H1 (cell line): ENCODE measurements at places on chromosomes 16 and 17. TPM values are rescaled to one million over a fixed set of nuclear protein-coding genes. Genes with fewer than 3 reads are reported as not detected.

- H3K27ac ChIP-seq, result no peak overlapping the region
- no peak overlapping the region for H3K4me3 ChIP-seq
- no peak for DNase-seq
These were observed 21.4 kb downstream of the ENPP7 start for GRCh38 chr17:79752175-79752574.

DNA sequence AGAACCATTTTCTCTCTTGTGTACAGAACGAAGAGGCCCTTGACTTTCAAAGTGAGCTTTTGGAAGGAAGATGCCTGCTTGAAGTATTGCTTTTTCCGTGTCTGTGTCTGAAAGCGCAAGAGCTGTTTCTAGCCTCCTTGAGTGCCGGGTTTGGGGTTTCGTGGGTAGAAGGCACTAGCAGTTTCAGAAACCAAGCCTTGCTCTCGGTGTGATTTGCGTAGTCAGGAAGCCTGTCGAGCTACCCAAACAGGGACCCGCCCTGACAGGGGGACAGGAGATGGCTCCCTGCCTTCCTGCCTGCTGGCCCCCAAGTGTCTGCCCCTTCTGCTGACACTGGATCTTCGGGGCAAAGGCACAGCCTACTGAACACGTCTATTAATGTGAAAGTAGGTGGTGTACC lies 322.0 kb downstream of the MAF start:
- no peaks in the 10 kb centered on the region for H3K27me3 ChIP-seq
- no peak overlapping the region for H3K4me3 ChIP-seq
- no peaks in the 10 kb centered on the region for H3K36me3 ChIP-seq
- H3K27ac ChIP-seq, result no peak overlapping the region
- peaks cover 3% of the 10 kb centered on the region for H3K4me1 ChIP-seq

GRCh38 chr17:78747488-78747887 lies 34.6 kb downstream of the CYTH1 start:
- H3K27ac ChIP-seq, result no peak overlapping the region
- no peaks in the 10 kb centered on the region for H3K36me3 ChIP-seq
- no peak overlapping the region for H3K4me3 ChIP-seq
- no peak for DNase-seq

DNA sequence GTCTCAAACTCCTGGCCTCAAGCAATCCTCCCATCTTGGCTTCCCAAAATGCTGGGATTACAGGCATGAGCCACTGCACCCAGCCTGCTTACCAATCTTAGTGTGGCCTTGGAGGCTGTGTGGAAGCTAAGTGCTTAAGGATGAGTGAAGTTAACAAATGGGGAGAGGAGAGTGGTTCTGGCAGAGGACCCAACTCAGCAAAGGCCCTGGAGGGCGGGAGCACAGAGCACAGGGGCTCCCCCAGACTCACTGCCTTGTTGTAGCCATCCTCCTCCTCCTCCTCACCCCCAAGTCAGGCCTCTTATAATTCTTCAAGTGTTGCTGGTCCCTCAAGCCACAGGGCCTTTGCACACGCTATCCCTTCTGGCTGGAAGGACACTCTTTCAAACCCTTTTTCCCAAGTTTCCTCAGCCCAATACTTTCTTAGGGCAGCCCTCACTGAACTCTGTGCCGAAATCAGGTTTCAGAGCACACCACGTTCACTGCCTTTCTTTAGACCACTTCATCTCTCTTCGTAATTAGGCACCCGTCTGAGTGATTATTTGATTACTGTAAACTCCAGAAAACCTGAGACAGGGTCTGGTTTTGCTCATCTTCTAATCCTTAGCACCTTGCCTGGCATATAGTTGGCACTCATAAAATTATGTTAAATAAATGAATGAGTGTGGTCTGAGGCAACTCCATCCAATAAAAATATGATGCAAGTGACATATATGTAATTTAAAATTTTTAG lies 23.4 kb downstream of the NGFR start:
- DNase-seq, result no peak
- H3K4me3 ChIP-seq, result no peak overlapping the region
- H3K36me3 ChIP-seq, result no peaks in the 10 kb centered on the region

- no peak for DNase-seq
- H3K4me1 ChIP-seq, result no peaks in the 10 kb centered on the region
- no peak overlapping the region for H3K4me3 ChIP-seq
- H3K27ac ChIP-seq, result no peak overlapping the region
- H3K36me3 ChIP-seq, result no peaks in the 10 kb centered on the region
These were observed 260.1 kb downstream of the IRX3 start for GRCh38 chr16:54026456-54026855.

- H3K4me3 ChIP-seq, result no peak overlapping the region
- no peak for DNase-seq
- H3K27me3 ChIP-seq, result no peaks in the 10 kb centered on the region
- H3K4me1 ChIP-seq, result peaks cover 3% of the 10 kb centered on the region; the same call in 1 of the 2 replicates
- no peaks in the 10 kb centered on the region for H3K36me3 ChIP-seq
These were observed 83.6 kb downstream of the RGS9 start for GRCh38 chr17:65220732-65221131.

- H3K4me3 ChIP-seq, result peak overlapping the region; percentile 19
These were observed 81.6 kb downstream of the CCDC182 start for GRCh38 chr17:57663326-57664070.

The KIF2B gene
- total RNA-seq, result not detected in 2 replicates

GRCh38 chr16:75644240-75645012 lies 3.0 kb downstream of the KARS1 start:
- no peaks in the 10 kb centered on the region for H3K27me3 ChIP-seq
- H3K4me1 ChIP-seq, result no peaks in the 10 kb centered on the region
- DNase-seq, result no peak
- H3K36me3 ChIP-seq, result peaks cover 11% of the 10 kb centered on the region

The MFAP4 gene
- total RNA-seq, result 3.6 and 3.8 TPM in 2 replicates
